Central memory CD8-positive, alpha-beta T cell (primary cell): ENCODE measurements at places on chromosomes 1 and 21.

- no peak for DNase-seq
Measured at GRCh38 chr1:172680733-172681275, 21.9 kb downstream of the FASLG start.

GRCh38 chr1:20075345-20075744 lies 5.4 kb downstream of the PLA2G5 start:
- no peak for DNase-seq

DNA sequence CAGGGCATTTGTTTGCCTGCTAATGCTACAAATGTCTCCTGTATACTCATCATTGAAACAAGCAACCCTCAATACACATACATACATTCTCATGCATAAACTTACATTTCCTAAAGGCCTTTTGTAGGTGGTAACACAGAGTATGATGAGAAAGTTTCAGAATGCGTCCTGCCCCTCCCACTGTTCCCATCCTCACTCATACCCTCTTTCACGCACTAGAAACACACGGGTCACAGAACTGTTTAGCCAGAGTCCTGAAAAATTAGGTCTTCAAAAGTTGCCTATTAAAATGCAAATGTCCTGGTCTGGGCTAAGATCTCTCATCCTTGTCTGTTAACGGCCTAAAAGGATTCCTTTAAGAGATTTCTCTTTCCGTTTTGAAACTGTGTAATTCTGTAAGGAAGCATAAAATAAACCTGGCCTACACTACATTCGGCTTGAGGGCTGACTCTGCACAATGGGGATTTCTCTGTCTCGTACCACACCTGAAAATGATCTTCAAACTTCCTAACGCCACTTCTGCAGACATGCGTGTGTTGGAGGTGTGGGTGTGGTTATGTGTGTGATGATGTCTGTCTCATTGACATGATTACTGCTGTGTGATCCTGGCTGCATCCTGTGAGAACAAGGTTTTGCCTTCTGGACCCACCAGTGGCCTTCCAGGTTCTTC lies 5.3 kb upstream of the FCER1A start:
- no peak for DNase-seq

GRCh38 chr1:35707601-35708440 lies 10.9 kb downstream of the C1orf216 start:
- DNase-seq: no peak

DNA sequence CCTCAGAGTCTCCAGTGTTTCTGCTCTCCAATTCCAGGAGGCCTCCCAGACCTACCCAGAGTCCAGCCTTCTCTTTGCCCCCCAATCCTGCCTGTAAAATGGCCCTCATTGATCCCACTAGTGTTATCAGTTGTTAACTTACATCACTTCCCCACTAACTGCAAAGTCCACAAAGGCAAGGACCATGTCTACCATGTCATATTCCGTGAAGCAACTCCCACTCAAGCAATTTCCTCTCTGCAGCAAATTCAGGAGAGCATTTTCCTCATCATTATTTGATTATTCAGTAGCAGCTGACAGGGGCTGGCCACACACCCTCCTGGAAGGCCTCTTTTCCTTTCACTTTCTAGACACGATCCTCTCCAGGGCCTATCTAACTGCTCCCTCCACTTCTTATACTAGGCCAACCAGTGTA lies 153.5 kb downstream of the RERE start:
- no peak for DNase-seq

DNA sequence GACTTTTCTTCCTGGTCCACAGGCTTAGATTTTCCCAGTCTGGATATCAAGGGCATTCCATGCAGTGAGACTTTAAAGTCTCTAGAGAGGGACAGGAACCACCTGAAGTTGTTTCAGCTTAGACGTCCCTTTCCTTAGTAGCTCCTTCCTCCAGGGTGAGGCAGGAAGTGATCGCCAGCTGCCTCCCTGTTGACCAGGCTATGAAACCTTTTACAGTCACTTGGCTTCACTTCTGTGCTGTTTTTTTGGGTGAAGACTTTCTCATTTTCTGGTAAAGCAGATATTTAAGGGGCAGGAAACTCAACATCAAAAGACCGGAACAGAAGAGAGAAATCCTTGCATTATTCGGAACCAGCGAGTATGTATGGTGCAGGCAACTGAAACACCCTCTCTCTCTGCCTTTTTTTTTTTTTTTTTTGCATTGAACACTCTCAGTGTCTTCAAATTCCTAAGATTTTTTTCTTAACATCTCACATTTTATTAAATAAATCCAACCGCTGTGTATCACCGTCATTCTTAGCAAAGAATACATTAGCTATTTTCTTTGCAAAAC lies 234.6 kb upstream of the IRF2BP2 start:
- no peak for DNase-seq

DNA sequence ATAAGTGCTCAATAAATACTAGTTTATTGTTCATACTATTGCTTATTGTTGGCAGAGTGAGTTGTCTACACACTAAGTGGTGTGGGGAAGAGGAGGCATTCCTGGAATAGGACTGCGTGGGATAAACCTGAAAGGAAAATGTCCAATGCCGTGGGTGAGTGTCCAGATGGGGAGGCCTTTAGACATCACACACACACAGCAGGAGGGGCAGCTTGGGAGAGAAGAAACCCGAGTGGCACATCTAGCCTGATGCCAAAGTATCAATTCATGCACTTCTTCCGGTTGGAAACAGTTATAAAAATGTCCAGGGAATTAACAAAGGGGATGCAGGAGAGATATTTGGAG lies 27.3 kb downstream of the CCN1 start:
- no peak for DNase-seq

DNA sequence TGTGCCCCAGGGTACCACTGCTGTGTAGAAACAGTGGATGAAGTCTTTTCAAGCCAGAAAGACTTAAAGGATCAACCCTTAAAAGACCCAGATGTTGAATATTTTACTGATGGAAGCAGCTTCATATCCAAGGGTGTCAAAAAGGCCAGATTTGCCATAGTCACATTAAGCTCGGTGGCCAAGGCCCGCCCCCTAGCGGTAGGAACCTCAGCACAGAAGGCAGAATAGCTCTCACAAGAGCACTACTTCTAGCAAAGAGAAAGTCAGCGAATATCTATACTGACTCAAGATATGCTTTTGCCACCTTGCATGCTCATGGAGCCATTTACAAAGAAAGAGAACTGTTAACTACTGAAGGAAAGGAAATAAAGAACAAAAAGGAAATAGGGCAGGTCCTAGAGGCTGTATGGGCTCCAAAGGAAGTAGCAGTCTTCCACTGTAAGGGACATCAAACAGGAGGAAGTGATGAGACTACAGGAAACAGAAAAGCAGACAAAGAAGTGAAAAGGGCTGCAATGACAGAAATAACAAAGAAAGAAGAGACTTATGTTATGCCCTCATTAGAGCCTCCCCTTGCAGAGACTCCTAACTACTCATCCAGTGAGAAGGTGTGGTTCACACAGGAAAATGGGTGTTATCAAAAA lies 90.5 kb downstream of the LIPI start:
- no peak for DNase-seq

- DNase-seq: no peak
Measured at GRCh38 chr1:243903041-243903440, 53.0 kb upstream of the AKT3 start.

GRCh38 chr1:230568008-230568407 lies 74.3 kb upstream of the COG2 start:
- no peak for DNase-seq

GRCh38 chr1:168723000-168723399 lies 6.0 kb downstream of the DPT start:
- no peak for DNase-seq

DNA sequence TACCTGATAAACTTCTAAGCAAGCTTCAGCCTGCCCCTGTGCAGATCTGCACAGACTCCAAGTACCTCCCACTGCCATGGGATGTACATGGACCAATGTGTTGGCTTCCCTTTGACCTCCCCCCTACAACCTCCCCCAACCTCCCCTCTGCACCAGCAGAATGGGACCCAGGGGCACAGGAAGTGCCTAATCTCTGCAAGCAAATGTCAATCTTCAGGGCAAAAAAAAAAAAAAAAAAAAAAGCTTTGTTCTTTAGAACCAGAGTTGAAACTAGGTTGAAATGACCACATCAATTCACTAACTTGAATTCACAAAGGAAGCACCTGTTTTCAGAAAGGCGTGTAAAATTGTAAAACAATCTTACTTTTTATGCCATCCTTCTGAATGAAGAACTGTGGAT lies 53.9 kb upstream of the TIAM1 start:
- no peak for DNase-seq

DNA sequence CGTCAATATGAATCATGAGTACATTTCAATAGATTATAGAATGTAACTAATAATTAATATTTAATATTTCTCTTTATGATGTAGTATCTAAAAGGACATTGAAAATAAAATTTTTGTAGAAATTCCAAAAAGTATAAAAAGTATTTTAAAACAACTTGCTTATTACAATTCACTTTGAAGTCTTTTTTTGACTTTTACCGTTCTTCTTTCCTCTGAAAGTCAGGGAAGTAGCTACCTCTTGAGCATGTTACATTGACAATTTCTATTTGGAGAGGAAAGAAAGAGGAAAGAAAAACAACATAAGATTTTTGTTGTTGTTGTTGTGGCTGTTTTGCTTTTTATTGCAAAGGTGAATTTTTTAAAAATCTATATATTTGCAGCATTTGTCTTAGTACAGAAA lies 1.3 kb downstream of the PTPRC start:
- no peak for DNase-seq

- no peak for DNase-seq
Measured at GRCh38 chr21:45544449-45545235, 2.4 kb upstream of the SLC19A1 start.

DNA sequence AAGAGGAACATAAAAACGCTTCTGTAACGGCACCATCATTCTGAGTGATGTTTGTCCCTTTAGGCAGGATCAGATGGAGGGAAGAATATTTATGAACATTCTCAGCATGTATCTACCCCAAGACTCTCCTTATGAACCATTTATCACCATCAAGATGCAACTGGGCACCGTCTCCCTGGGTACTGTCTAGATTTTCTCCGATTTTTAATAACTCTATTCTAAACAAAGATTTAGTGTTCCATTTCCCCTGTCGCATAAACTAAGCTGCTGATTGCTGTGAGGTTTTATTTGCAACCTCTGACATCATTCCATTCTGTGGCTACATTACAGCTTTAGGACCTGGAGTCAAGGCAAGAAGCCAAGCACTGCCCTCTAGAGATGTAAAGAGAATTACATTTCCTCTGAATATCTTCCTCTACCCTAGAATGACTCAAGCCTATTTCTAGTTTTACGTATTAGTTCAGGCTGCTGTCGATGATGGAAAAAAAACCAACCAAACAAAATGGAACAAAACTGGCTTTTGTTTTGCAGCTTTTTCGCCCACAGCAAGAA lies 130.1 kb upstream of the MAP1LC3C start:
- no peak for DNase-seq

GRCh38 chr1:179095377-179095776 lies 13.5 kb downstream of the TOR3A start:
- no peak for DNase-seq

GRCh38 chr1:92585831-92586230 lies 99.1 kb upstream of the GFI1 start:
- no peak for DNase-seq

DNA sequence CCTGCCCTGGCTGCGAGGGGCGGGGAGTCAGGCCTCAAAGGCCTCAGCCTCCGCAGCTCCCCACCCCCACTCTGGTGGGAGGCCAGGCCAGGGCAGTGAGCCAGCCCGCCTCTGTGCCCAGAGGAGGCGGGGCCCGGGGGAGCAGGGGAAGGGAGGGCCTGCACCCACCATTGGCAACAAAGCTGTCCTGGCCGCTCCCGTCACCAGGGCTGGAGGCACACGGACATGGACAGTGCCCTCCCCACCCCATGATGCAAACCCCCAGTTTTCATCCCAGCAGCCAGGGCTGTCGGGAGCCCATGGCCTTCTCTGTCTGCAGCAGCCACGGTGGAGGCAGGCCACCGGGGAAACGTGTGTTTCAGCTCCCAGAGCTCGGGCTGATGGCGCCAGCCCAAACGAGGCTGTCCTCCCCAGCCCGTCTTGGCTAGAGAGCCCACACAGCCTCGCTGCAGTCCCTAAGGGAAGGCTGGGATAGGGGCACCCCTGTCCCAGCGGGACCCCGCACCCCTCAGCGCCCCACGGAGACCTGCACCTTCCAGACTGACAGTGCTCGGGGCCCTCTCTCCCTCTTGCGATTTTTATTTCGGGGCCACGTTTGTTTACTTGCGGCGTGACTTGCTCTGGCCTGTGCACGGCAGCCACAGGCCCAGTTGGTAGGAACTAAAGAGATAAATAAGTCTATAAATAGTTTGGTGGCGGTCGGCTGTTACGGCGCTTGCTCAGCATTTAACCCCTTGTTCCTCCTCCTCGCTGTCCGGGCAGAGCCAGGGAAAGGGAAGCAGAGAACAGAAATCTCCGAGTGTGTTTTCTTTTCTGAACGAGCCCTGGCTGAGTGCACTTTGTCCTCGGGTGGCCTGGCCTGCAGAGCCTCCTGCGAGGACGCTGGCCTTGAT lies 101.8 kb downstream of the PRDM16 start:
- DNase-seq: no peak

- no peak for DNase-seq
Measured at GRCh38 chr1:101316799-101317198, 80.0 kb downstream of the S1PR1 start.

DNA sequence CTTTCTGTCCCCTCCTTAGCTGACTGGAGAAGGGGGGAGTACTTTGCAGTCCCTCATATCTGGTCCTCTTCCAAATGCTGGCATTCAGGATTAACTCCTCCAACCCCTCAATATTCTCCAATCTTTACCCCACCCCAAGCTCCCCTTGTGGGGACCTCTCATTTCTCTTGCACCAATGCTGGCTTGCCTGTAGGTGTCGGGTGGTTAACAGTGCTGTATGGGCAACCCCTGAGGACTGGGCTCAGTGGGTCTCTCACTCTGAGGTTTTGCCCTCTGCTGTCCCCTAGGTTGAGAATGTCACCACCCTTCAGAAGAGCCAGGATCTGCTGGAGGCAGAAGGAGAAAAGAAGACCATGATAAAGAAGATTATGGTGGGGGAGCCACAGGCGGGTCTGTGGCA lies 27.0 kb downstream of the MROH7 start:
- DNase-seq: no peak

DNA sequence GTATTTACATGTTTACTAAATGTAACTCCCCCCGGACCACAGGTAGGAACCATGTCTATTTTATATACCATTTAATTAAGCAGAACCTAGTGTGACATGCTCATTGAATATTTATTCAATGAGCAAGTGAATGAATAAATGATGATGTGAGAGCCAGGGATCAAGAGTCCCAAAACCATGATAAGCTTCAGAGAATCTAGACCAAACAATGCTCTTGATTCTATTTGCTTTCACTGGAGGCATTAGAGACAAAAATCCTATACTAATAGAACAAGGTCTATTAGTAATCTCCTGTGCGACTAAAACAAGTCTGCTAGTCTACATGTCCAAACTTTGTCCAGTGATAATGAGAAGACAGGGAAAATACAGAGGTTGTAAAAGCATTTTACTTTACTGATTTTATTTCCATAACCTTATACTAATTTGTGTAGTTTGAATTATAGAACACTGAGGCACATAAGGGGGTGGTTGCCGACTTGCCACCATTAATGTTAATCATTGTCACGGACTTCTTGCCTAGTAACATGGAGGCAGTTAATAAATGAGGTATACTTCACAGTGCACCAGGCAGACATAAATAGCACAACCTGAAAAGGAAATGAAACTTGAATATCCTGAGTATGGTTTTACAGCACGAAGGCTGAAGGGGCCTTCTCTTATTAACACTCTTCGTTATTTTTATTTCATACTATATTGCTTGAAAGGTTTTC lies 69.8 kb downstream of the TBX15 start:
- no peak for DNase-seq
